ENCODE measurements at places on chromosomes 1 and 21.

DNA sequence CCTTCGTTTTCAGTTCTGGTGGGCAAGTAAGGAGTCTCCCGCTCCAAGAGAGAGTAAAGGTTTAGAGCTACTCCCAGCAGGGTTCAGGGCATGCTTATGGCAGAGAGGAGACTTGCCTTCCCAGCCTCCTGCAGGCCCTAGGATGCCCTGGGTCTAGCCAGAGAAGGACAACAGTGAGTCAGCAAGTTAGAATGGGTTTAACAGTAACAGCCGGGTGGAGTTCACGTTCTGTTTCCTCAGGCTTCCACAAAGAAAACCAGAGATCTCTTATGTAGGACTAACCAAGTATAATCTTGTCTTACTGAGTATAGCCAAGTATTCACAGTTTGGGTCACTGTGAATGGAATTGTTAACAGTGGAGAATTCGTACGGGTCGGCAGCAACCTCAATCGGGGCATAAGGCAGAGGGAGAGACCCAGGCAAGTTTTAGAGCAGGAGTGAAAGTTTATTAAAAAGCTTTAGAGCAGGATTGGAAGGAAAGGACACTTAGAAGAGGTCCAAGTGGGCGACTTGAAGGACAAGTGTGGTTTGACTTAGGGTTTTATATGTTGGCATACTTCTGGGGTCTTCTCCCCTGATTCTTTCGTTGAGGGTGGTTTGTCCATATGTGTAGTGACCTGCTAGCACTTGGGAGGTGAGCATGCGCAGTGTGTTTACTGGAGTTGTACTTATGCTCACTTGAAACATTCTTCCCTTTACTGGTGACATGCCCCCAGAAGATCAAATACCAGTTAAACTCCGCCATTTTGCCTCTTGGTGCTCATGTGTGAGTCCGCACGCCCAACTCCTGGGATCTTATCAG, 4.5 kb downstream of the OVAAL start:
- peak; percentile 4 for DNase-seq

DNA sequence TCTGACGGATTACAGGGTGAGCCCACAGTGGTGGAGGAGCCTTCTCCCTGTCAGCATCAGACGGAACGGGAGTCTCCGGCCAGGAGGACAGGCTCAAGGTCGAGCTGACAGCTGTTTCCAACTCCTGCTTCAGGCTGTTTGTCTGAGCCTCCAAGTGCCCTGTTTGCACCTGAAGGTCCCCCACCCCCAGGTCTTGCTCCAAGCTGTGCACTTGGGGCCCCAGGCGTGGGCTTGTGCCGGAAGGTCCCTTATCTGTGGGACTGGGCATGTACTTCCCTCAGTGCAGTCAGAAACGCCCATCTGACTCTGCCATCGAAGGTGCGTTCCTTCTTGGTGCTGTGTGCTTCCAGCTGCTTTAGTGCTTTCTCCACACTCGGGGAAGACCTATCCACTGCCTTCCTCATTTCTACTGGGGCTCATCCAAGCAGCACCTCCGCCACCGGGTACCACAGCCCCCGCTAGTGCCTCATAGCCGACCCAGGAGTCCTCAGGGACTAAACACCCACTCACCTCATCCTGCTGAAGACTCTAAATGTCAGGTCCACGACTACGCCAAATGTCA, 29.5 kb upstream of the CR2 start:
- DNase-seq: no peak

- peak; percentile 82 for DNase-seq
These were observed 615 bp downstream of the CLIC4 start for GRCh38 chr1:24745711-24746413.

DNA sequence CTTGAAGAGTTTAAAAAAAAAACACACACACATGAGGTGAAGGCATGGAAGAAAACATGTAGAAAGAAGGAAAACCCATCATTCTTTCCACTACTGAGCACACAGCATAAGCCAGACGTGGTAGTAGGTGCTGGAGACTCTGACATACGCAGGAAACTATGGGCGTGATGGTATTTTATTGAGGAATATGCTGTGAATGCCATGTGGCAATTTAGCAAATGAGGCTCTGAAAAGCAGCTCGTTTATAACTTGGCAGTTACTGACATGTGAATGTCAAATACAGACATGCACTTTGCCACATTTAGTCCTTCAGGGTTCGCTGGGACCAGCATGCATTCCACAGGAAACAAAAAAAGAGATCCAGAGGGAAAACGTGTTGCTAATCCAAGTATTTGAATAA, 74.3 kb upstream of the IFNAR2 start:
- DNase-seq: no peak

- DNase-seq: no peak
These were observed 10.5 kb downstream of the ACOT11 start for GRCh38 chr1:54558434-54559030.

- DNase-seq: peak; percentile 16
These were observed 56.4 kb upstream of the SAMSN1 start for GRCh38 chr21:14602382-14602958.

DNA sequence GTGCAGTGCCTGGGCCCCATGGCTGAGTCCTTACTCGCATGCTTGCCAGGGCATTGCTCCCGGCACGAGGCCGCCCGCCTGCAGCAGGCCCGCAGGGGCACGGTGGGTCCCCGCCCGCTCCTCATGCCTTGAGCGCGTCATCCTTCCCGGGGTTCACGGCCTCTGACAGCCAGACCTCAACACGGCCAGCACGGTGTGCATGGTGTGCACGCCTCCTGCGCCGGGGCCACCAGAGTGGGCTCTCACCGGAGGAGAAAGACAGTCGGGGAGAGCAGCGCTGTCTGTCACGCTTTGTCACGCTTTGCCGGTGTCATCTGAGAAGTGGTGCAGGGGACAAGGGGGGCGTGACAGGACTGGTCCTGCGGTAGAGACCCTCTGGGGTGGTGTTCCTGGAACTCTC, 11.9 kb upstream of the COL18A1 start:
- DNase-seq: no peak

DNA sequence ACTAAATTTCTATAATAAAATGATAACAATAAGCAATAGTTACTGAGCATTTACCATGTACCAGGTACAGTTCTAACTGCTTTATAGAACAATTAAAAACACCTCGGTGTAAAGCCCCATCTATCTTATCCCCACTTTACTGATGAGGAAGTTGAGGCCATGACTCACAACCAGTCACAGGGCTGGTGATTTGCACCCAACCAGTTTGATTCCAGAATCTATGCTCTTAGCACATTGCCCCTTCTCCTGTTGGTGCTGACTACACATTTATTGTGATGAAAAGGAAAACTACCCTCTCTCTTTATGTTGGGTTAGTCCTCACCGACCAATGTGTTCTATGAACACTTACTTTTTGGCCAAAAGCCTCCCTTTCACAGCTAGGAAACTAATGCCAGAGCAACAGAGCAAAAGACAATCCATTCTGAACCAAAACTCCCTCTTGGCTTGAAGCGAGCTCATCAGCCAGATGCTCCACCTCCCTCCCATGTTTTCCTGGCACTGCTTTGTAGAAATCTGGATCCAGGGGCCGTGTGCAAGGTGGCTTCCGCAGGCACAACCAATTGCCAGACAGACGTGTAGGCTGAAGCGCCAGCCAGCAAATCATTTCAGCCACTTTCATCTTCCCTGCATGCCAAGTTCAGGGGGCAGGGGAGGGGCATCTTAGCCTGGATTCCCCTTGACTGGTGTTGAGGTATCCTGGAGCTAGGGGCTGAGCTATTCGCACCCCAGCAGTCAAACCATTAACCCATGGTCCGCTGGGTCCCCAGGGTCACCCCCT, 32.0 kb upstream of the SLC30A1 start:
- DNase-seq: peak; percentile 55
